Left ventricle myocardium inferior (tissue), 1 donor: ENCODE measurements at places on chromosomes 11 and 22. TPM values are rescaled to one million over a fixed set of nuclear protein-coding genes. Genes with fewer than 3 reads are reported as not detected.

Gene TMEM132A
- 6.4 TPM for total RNA-seq

Gene NXPE2
- 0.22 TPM for total RNA-seq

Gene SCGB1A1
- not detected for total RNA-seq

Gene MPEG1
- total RNA-seq, result 9.5 TPM
